Stimulated activated CD8-positive, alpha-beta memory T cell treated with anti-CD3 and anti-CD28 coated beads, Interleukin-7, amount 100 ng/mL, for 1 hour (primary cell): ENCODE measurements at places on chromosomes 1 and 21.
A peak's percentile ranks its signal among the peaks of the same experiment; 100 is the strongest.

- DNase-seq: no peak
Measured at GRCh38 chr1:180040034-180040433, 85.4 kb downstream of the CEP350 start.

- DNase-seq: no peak
Measured at GRCh38 chr1:56424744-56425493, 154.4 kb downstream of the PLPP3 start.

GRCh38 chr1:189510827-189511226 is 966.8 kb downstream of the BRINP3 start:
- DNase-seq: no peak

- DNase-seq: no peak
Measured at GRCh38 chr1:243287123-243287460, 31.3 kb downstream of the SDCCAG8 start.

DNA sequence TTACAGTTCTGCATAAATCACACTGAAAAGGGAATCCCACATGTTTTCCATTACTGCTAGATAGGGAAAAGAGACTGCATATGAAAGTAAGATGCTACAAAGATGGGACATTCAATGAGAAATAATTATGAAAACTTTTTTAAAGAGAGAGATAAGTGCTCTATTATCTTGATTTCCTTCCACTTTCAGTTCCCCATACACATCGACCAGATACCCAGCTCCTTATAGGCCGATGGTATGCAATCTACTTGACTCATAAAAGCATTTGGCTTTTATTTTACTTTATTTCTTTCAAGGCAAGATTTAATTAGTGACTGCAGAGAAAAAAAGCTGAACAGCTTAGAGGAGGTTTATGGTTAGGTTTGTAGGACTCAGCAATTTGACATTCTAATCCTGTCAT is 13.1 kb downstream of the BRINP2 start:
- DNase-seq: no peak

DNA sequence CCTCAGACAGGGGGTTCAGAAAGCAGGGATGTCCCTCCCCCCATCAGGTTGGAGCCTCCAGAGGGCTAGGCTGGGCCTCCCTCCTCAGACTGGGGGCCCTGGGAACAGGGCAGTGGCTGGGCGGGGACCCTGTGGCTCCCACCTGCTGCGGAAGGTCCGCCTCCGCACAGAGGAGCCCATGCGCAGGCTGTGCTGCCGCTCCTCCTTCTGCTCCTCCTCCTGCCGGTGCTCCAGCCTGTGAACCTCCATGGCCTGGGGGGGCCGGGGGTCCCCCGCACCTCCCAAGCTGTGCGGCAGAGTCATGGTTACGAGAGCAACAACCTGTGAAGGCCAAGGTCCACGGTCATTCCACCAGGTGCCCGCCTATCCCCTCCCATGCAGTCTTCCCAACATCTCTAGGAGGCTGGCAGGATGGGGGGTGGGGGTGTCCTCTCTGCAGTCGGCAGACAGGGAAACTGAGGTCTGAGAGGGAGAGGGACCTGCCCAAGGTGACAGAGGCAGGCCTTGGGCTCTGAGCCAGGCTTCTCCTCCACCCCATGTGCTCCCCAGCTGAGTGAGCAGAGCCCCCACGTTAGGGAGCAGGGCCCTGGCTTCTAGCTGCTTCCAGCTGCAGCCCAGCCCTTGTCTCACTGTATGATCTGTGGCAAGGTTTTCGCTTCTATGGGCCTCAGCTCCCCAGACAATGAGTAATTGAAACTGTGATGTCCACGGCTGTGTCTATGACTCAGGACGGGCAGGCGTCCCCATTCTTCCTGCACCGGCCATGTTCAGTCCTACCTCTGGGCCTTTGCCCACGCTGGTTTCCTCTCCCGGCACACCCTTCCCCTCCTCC is 3.4 kb downstream of the MYOM3 start:
- no peak for DNase-seq

DNA sequence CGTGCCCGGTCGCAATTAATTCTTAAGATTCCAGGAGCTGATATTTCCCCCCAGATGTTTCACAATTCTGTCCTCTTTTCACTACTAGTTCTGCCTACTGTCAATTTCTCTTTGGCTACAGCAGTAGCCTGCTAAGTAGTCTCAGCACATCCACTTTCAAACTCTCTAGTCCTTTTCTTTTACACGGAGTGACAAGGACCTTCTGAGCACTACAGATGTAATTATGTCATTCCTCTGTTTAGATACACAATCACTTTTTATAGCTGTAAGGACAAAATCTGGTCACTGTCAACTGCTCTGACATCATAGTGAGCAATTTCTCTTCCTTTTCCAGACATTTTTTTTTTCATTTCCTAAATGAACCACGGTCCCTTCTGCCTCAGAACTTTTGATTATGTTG is 421.7 kb upstream of the CHRM3 start:
- no peak for DNase-seq

DNA sequence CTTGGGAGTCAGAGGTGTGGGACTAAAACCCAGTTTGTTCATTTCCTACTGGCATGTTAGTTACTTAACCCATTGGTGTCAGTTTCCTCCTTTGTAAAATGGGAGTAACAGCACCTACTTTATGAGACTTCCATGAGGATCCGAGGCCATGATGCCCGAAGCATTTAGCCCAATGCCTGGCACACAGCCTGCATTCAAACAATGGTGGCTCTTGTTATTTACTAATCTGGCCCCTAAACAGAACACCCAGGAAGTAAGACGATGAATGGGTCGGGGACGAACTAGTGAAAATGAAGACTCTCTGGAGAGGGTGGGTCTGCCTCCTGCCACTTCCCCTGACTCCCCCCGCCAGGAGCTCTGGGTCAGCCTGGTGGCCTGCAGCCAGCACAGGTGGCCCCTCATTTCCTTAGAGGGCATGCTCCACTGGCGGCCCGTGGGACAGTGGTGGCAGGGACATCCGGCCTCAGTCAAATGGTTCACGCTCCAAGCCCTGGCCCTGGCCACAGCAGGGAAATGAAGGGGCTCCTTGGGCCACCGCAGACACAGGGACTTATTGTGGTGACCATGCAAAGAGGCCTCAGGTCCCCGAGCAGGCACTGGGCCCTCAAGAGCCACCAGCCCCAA is 9.5 kb upstream of the TAS1R2 start:
- no peak for DNase-seq

GRCh38 chr1:54051933-54052430 is 1.0 kb downstream of the TMEM59 start:
- DNase-seq: no peak

GRCh38 chr1:93969371-93969770 is 60.1 kb upstream of the GCLM start:
- DNase-seq: no peak

DNA sequence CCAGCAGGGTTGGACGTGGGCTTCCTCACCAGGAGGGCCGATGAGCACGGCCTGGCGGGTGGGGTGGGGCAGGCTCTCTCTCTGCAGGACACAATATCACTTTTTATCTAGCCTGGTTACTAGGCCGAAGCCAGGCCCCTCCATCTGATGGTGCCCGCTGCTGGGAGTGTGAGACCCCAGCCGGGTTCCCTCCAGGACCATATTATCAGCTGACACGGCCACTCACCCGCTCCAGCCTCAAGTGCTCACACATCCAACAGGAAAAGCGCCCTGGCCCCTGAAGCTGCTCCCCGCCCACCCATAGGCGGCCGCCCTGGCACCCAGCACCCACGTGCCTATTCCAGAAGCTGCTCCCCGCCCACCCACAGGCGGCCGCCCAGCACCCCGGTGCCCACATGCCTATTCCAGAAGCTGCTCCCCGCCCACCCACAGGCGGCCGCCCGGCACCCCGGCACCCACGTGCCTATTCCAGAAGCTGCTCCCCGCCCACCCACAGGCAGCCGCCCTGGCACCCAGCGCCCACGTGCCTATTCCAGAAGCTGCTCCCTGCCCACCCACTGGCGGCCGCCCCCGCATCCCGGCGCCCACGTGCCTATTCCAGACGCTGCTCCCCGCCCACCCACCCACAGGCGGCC is 5.0 kb downstream of the SLC19A1 start:
- no peak for DNase-seq

- DNase-seq: no peak
Measured at GRCh38 chr21:40160911-40161310, 293.7 kb downstream of the PCP4 start.

DNA sequence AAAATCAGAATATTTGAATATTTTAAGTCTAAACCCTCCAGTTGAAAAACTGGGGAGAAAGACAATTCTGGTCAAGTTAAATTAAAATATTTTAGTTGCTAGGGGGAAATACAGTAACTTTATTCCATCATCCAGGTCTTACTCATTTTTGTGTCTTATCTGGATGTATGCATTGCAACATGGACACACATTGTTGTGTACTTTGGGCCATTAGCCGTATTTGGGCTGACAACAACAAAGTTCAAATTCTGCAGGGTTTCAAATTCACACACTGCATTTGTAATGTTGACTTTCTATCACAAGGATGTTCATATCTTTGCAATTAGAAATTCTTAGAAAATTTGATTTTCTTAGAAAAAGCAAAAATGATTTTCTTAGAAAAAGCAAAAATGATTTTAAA is 249.3 kb downstream of the BACH1 start:
- no peak for DNase-seq

GRCh38 chr1:17419626-17420328 is 19.7 kb downstream of the RCC2 start:
- peak; percentile 48 for DNase-seq

GRCh38 chr1:43511394-43511793 is 19.3 kb upstream of the PTPRF start:
- no peak for DNase-seq

- DNase-seq: no peak
Measured at GRCh38 chr1:201344206-201345080, 33.0 kb downstream of the TNNT2 start.

- no peak for DNase-seq
Measured at GRCh38 chr1:162405800-162406199, 6.1 kb downstream of the SH2D1B start.

- no peak for DNase-seq
Measured at GRCh38 chr1:89578151-89578550, 53.5 kb downstream of the LRRC8B start.

- DNase-seq: no peak
Measured at GRCh38 chr1:59410457-59410856, 113.6 kb downstream of the FGGY start.

- no peak for DNase-seq
Measured at GRCh38 chr1:6027591-6027990, 18.1 kb upstream of the KCNAB2 start.

DNA sequence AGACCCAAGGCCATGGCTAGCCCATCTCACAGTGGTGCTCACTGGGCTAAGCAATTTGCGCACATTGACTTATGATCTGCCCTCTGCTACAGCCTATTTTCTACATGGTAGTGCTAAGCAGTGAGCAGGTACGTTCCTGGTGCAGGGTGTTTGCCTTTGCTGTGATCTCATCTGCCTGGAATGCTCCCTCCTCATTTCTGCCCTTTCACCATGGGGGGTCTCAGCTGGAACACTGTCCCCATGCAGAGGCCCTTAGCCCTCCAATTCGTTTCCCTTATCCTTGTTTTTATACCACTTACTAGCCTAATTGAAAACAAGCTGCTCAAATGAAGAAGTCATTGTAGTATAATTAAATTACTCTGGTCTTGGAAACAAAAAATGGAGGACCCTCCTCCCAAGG is 2.0 kb upstream of the B3GALT5 start:
- no peak for DNase-seq

GRCh38 chr21:42149656-42150473 is 69.1 kb upstream of the ABCG1 start:
- DNase-seq: no peak

GRCh38 chr1:243364866-243365265 is 109.0 kb downstream of the SDCCAG8 start:
- DNase-seq: no peak

DNA sequence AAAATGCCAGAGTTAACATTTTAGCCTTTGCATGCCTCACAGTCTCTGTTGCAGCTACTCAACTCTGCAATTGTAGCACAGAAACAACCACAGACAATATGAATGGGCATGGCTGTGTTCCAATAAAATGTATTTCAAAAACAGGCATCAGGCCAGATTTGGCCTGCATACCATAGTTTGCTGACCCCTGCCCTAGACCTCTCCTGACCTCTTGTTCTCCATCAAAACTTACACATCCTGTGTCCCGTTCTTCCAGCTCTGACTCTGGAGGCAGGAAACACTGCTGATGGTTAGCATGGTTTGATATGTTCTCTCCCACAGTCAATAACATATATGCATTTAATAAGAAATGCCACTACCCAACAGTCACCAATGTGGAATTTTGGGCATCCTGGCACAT is 138.6 kb downstream of the LMX1A start:
- DNase-seq: no peak

DNA sequence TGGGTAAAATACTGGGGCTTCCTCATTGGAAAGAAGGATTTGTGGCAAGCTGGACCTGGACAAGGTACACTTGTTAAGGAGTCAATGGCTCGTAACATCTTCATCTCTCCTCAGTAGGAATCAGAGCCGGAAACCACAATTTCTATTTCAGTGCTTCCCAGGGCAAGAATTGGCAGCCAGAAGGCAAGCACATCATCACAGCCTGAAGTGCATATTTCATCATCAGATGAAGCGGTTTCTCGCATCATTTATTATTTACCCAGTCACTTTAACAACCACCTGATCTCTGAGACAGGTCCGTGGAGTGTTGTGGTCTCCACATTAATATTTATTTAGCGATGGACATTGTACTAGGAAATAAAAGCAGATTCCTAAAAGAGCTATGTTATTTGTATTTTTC is 55.0 kb downstream of the KCNJ15 start:
- no peak for DNase-seq

GRCh38 chr1:7703321-7704213 is 67.5 kb upstream of the VAMP3 start:
- DNase-seq: no peak

DNA sequence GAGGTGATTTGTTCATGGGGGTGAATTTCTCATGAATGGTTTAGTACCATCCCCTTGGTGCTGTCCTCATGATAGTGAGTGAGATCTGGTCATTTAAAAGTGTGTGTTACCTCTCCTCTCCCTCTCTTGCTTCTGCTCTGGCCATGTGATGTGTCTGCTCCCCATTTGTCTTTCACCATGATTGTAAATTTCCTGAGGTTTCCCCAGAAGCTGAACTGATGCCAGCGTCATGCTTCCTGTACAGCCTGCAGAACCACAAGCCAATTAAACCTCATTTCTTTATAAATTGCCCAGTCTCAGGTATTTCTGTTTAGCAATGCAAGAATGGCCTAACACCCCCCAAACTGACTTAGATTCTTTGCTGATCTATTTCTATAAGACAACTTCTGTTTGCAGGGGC is 249.4 kb upstream of the B3GALT2 start:
- DNase-seq: no peak
